ENCODE measurements at places on chromosomes 1 and 21. TPM values are rescaled to one million over a fixed set of nuclear protein-coding genes. Genes with fewer than 3 reads are reported as not detected.

Gene RPS6KA1
- total RNA-seq, result 192 TPM

Gene LRIF1
- total RNA-seq, result 6.5 TPM

Gene PTPN7
- total RNA-seq, result 1.8 TPM

Gene COL16A1
- total RNA-seq, result 15.7 TPM

Gene PRAMEF15
- total RNA-seq, result not detected

Gene SPRR2F
- not detected for total RNA-seq

Gene UBE2U
- not detected for total RNA-seq

Gene SERINC2
- total RNA-seq, result 381 TPM

DNA sequence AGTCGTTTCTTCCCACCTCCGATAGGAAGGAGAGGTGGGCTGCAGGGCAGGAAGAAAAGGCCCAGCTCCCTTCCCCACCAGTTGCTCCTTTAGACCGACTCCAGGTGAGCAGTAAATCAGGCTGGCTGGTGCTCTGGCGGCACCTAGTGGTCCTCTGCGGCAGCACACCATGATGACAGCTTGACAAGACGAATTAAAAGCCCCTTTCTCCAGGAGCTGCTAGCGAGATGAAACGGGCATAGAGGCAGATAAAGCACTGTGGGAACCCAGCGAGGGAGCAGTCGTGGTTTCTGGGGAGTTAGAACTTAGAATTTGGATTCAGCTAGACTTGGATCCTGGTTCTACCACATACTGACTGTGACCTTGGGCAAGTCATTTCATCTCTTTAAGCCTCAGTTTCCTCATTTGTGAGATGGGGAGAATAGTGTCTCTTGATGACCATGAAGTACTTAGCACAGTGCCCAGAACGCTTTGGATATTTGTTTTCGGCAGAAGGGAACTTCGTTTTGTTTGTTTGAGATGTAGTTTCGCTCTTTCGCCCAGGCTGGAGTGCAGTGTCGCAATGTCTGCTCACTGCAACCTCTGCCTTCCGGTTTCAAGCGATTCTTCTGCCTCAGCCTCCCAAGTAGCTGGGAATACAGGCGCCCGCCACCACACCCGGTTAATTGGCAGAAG is 21.8 kb upstream of the COL9A2 start:
- DNase-seq, result peak; percentile 70

- no peak for DNase-seq
These were observed 51.6 kb downstream of the EIF2B3 start for GRCh38 chr1:44934791-44935190.

GRCh38 chr1:226892524-226892875 is 22.1 kb downstream of the PSEN2 start:
- DNase-seq, result no peak

DNA sequence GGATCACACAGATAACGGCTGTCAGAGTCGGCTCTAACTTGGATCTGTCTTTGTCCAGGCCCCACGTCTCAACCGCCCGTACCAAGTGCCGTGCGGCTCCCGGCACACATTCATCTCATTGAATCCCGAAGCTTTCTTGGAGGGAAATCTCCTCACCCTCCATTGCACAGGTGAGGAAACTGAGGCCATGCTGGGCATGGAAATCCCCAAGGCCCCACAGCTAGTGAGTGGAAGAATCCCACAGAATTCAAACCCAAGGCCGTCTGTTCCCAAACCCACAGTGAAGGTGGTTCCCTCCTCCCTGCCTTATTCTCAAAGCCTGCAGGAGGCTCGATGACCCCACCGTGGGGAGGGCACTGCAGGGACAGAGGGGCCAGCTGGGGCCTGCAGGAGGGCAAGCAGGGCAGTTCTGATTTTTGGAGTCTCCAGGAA is 437.9 kb downstream of the MATN1 start:
- no peak for DNase-seq

DNA sequence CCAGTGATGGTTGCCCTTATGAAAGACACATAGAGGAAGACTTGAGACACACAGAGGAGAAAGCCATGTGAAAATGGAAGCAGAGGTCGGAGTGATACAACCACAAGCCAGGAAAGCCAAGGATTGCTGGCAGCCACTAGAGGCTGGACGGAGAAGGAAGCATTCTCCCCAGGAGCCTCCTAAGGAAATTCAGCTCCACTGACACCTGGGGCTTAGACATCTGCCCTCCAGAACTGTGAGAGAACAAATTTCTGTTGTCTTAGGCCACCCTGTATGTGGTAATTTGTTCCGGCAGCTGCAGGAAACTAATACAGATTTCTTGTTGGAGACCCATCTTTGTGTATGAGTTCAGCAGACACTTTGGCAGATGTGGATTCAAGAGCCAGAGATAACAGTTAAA is 126.9 kb upstream of the ATP1A1 start:
- no peak for DNase-seq

DNA sequence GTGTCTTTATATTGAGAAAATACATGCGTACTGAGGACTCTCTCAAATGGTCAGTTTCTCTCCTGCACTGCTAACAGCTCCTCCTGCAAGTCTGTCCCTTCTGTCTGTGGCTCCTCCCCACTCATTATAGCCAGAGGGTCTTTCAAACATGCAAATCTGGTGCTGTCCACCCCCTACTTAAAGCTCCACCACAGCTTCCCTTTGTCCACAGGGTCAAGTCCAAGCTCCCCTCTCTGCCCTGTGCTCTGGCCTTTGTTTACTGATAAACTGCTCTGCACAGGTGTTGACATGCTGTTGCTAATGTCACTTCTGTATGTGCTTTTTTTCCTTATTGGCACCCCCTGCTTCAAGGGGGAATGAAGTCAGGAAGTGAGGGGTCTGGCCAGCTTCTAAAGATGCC is 47.7 kb upstream of the GPR37L1 start:
- DNase-seq, result no peak

- DNase-seq, result no peak
These were observed 82.2 kb upstream of the DIRAS3 start for GRCh38 chr1:68132426-68133130.

DNA sequence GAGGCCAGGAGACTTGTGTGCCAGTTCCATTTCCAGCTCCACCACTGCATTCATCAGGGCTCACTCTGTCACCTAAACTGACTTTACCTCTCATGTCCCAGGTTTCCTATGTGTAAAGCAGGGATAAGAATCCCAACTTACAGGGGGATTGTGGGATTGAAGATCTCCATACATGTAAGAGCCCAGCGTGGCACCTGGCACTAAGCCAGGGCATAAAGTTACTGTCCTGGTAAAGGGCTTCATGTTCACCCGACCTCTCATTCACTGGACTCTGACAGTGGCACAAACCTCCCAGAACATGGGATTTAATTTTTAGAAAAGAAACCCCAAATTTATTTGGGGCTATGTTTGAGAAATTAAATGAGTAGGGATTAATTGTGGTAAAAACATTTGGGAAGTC is 8.9 kb upstream of the IGFN1 start:
- DNase-seq, result no peak

DNA sequence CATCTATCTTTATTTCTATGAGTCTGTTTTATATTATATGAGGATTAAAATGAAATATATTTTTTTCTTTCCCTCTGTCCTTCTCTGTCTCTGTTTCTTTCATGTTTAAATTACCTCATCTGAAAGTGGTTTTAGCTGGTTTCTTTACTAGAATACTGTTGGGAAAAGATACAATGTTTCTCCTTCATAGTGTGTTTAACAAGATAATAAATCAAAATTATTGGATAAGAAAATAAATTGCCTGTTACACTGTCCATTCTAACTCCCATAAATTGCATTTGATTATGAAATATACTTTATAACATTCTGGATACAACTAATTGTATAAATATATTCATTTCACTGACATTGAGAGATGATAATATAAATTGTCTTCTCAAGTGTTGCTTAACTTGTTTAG is 1168.0 kb downstream of the PLA2G4A start:
- no peak for DNase-seq

DNA sequence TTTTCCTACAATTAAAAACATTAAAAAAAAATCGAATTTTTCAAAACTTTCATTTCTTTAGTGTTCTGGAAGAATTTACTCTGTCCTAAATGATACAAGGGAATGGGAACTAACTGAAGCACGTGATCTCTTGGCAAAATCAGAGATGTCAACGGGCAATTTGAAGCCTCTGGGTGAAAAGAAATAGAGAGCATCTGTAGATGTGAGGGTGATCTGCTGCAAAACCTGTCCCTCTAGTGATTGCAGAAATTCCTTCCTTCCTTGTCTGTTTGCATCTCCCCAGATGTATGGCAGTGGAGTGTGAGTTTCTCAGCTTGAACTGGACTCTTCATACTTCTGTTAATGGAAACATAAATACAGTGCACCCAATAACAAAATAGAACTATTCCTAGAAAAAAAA is 100.5 kb upstream of the S1PR1 start:
- no peak for DNase-seq

DNA sequence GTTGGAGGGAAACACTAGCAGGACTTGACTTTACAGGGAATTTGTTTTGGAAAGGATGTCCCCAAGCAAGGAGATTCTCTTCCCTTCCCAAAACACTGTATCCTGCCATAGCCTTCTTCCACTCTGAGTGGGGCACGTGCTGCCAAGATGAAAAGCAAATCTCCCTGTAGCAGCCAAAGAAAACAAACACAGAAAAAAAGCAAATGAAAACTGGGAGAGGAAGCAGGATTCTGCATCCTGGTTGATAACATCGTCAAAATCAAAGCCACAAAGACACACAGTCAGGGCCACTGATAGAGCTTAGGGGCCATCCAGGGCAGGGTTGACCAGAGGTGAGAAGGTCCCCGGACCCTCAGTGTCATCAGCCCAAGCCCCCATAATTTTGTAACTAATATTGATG is 16.0 kb upstream of the MTARC2 start:
- DNase-seq, result no peak

GRCh38 chr1:107142140-107142542 is 1.3 kb downstream of the NTNG1 start:
- no peak for DNase-seq

- no peak for DNase-seq
These were observed 52.1 kb downstream of the CNST start for GRCh38 chr1:246618240-246618808.

DNA sequence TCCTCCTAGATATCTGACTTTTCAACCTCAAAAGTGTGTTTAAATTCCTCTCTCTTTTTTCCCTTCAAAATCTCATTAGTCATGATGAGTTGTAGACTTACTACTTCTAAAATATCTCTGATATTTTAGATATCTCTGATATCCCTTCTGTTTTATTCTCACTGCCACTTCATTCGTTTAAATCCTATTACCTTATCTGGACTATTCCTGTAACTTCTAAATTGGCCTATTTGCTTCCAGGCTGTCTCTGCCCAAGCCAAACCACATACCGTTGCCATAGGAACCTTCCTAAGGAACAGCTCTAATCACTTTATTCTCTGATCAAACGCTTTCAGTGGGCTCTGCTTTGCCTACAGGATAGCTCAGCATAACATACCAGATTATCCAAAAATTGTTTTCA is 333.1 kb upstream of the CHRM3 start:
- DNase-seq, result no peak
